Fibroblast of the aortic adventitia (primary cell): ENCODE measurements at places on chromosomes 1 and 21. TPM values are rescaled to one million over a fixed set of nuclear protein-coding genes. Genes with fewer than 3 reads are reported as not detected.

The PHLDA3 gene
- total RNA-seq, result 68.6 and 164 TPM in 2 replicates

GRCh38 chr1:67105508-67105907 is 29.3 kb downstream of the C1orf141 start:
- DNase-seq, result no peak

The HENMT1 gene
- total RNA-seq, result 4.1 and 4.5 TPM in 2 replicates

The PHC2 gene
- 30.3 and 50.5 TPM in 2 replicates for total RNA-seq

The DMBX1 gene
- total RNA-seq, result not detected in 2 replicates

The TESK2 gene
- total RNA-seq, result 2.0 and 5.7 TPM in 2 replicates

DNA sequence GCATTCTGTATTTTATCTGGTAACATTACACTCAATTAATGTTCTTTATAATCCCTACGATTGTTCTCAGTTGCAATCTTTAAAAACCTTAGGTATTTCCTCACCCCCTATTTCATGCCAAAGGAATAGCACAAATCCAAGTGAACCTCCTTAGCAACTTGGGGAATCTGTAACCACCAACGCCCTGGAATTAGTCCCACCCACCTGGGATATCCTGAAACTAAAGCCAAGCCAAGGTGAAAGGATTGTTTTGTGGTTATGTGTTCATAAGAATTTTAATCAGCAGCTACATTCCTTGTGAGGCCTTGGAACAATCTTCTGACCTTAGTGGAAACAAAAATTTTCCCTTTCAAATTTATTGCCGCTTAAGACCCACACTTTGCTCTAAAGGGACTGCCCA is 908.7 kb downstream of the TTLL7 start:
- no peak for DNase-seq

DNA sequence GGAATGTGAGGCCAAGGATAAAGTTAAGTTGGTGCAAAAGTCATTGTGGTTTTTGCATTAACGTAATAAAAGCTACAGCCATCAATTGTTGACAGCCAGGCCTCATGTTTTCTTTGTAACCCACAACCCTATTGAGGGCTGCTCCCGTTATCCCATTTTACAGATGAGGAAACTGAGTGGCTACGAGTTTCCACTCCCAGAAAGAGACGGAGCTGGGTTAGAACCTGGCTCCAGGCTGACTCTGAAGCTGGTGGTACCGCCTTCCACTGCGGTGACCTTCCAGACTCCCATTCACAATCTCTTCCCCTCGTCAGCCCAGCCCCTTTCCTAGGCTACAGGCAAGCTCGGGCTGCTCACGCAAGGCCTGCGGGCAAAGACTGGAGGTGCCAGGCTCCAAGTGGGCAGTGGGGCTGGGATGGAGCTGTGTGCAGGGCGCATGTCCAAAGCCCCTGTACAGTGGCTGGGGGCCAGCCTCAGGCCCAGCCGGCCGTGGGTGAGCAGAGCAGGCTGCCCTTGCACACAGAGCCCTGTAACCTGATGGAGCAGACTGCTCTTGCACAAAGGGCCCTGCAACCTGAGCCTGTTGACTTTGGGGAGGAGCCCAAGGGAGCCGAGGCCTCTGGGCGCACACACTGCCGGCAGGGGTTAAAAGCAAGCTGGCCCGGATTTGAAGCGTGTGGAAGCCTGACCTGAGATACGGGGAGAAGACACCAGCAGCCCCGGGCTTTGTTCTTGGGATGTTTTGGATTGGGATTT is 97.4 kb upstream of the TMPRSS2 start:
- DNase-seq, result no peak

The PPP1R12B gene
- 26.8 and 47.1 TPM in 2 replicates for total RNA-seq

GRCh38 chr1:209697126-209697525 is 7.5 kb upstream of the HSD11B1 start:
- DNase-seq, result peak; percentile 62

The VTCN1 gene
- not detected in 2 replicates for total RNA-seq
